CD4-positive, alpha-beta T cell treated with Interleukin-15 for 1 hour (primary cell): ENCODE measurements at places on chromosomes 5 and 9.

- DNase-seq = no peak
Observed at GRCh38 chr5:62371409-62371808, 32.3 kb downstream of the DIMT1 start.

- no peak for DNase-seq
Observed at GRCh38 chr5:96538808-96539250, 105.8 kb upstream of the PCSK1 start.

- no peak for DNase-seq
Observed at GRCh38 chr9:108704156-108704852, 151.5 kb downstream of the ACTL7B start.

DNA sequence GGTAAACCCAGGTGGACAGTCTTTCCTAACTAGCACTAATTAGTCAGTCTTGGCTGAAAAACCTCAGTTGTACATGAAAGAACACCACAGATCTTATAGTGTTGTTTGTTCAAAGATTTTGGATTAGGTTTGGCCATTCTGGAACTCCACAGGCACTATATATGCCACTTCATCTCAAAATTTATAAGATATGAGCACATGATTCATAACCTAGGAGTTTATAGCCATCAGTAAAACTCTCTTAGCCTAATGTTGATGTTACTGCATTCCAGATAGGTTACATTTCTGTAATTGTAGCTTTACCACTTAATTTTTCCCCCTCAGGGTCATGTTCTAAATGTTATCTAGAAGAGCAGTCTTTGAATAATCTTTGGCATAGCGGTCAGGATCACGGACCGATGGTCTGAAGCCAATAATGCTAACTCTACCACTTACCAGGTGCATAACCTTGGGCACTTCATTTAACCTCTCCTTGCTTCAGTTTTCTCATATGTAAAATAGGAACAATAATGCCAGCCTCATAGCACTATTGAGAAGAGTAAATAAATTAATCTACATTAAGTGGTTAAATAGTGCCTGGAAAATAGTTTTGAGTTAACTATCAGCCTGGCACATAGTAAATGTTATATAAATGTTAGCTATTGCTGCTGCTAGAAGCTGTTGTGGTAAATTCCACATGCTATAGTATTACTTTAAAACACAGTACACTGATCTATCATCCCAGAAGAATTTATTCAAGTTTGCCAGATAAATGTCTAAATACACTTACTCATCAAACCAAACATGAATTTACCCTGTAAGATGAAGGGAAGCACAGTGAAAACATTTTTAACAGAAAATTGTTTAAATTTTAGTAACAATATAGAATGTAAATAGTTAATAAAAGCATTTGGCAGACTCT is 743.9 kb downstream of the NR2F1-AS1 start:
- DNase-seq = no peak

- DNase-seq = no peak
Observed at GRCh38 chr9:132142924-132143323, 18.9 kb upstream of the NTNG2 start.

GRCh38 chr9:90340421-90340820 is 302.2 kb downstream of the DIRAS2 start:
- no peak for DNase-seq

- no peak for DNase-seq
Observed at GRCh38 chr5:16391858-16392649, 73.5 kb downstream of the ZNF622 start.

GRCh38 chr5:143701493-143701892 is 110.5 kb upstream of the HMHB1 start:
- DNase-seq = no peak

GRCh38 chr5:91219091-91219802 is 163.9 kb downstream of the ARRDC3 start:
- DNase-seq = peak; percentile 39

DNA sequence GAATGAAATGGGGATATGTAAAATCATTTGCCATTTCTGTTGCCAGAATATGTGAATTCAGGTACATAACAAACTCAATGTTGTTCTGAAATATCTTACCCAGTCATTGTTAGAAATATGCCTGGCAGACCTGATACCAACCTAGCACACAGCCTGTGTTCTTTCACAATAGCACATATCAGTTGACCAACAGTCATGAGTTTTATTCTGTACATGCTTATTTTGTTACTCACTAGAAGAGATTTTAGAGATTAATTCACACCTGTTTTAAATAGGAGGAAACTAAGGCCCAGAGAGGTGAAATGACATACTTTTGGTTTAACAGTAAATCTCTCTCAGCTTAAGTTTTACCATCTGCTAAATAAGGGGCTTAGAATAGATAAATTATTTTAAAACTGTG is 8.4 kb upstream of the PPP1R2B start:
- no peak for DNase-seq

- no peak for DNase-seq
Observed at GRCh38 chr5:151509231-151509630, 61.8 kb downstream of the SLC36A1 start.

DNA sequence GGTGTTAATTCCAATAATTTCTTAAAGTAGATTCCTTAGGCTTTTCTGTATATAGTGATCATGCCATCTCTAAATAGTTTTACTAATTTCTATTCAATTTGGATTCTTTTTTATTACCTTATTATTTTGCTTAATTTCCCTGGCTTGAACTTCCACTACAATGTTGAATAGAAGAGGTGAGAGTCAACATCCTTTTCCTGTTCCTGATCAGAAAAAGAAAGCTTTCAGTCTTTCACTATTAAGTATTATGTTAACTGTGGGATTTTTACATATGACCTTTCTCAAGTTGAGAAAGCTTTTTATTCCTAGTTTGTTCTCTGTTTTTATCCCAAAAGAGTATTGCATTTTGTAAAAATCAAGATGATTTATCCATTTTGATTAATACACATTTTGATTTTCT is 574.5 kb upstream of the TLE4 start:
- DNase-seq = no peak

GRCh38 chr5:139004374-139005307 is 129.5 kb upstream of the LRRTM2 start:
- DNase-seq = no peak

- DNase-seq = no peak
Observed at GRCh38 chr5:5296051-5296450, 126.4 kb upstream of the ICE1 start.

DNA sequence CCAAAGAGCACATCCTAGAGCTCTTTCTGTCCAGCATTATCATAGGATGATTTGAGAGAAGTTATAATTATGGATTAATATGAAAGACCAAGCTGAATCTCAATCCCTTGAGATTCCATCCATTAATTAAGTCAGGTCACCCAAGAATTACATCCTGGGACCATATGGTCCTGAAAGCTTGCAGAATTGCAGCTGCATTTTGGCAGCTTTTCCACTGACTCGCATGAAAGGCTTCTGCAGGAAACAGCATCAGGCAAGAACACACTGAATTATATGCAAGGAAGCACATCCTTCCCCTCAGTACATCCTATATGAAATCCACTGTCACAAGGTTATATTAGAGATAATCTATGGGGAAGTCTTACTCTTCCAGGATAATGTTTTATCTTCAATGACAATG is 109.1 kb upstream of the CTNND2 start:
- no peak for DNase-seq

DNA sequence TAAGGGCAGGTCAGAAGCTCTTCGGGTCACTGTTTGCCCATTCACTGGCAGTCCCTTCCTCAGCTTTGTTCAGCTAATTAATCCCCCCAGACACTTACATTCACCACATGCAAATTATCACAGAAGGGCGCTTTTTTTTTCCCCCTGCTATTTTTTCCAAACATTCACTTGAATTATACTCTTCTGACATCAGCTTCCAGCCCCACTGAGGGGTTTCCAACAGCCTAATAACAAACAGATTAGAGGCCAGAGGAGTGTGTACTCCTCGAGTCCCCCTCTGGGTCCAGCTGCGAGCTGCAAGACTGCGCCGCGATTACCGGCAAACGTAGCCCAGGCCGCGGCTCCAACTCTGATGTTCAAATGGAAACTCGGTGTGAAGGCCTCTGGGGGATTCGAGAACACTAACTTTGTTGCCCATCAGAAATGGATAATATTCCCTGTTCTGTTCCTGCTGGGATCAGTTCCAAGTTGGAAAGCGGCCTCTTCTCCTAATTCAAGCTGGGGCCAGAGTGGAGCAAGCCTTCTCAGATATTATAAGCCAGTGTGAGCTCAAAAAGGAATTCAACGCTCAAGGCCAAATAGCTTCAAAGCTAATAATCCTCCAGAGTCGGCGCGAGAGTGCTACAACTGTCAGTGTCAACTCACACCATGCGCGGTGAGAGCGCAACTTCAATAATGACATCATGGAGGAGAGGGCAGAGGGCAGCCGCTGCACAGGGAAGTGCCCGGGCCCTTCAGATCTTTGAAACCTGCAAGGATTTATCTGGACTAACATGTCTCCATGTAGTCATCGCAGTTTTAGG is 560.8 kb downstream of the BNC2 start:
- no peak for DNase-seq

DNA sequence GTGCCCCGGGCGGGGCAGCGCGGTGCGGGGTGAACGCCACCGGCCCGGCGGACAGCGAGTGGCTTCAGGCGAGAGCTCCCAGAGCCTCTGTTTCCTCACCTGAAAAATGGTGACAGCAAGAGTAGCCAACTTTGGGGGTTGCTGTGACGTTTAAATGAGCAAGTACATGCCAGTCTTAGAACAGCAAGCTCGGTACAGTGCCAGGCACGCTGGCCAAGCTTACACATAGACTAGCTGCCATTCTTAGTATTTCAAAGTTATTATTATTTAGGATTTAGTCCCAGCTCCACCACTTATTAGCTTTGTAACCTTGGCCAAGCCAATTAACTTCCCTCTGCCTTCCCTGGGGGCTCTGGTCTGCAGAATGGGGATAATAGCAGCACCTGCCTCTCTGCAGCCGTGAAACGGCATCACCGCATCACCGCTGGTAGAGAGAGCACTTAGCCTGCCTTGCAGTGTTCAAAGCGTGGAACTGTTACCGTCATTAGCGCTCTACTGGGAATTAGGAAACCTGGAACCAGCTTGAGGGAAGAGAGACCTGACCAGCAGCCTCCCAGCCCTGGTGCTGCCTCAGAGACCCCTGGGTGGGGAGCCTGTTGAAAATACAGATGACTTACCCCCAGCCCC is at the start of gene C9orf50:
C9orf50 (minus strand) TSS at position 433 of the 627 bp plus-strand sequence. CDS start 527 bp downstream, outside the sequence.
- DNase-seq = no peak

DNA sequence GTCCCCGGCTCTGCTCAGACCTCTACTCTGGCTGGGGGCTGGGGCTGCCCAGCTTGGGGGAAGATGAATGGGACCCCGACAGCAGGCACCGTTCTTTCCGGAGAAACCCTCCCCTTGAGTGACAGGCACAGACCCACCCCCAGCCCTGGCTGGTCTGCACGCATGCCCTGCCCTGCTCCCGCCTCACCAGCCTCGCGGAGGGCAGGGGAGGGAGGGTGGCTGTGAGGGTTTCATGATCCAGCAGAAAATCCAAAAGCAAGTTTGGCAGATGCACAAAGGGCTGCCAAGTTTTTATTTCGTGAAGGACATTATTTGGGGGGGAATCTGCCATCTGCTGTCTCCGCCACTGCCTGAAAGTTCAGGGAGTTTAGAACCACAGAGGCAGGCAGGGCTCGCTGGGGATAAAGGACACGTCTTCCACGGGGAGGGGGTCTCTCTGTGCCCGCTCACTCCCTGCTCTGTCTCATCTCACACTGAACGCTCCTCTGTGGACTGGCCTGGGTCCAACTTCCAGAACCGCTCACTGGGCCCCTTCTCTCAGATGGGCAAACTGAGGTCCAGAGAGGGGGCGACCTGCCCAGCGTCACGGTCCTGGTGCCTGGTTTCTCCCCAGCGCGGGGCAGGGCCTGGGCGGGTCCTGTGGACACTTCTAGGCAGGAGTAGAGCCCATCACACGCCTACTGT is 92.9 kb downstream of the RXRA start:
- DNase-seq = no peak

- peak; percentile 22 for DNase-seq
Observed at GRCh38 chr5:173271419-173271818, 36.4 kb upstream of the NKX2-5 start.

GRCh38 chr9:106846857-106847256 is 16.1 kb upstream of the ZNF462 start:
- DNase-seq = no peak

DNA sequence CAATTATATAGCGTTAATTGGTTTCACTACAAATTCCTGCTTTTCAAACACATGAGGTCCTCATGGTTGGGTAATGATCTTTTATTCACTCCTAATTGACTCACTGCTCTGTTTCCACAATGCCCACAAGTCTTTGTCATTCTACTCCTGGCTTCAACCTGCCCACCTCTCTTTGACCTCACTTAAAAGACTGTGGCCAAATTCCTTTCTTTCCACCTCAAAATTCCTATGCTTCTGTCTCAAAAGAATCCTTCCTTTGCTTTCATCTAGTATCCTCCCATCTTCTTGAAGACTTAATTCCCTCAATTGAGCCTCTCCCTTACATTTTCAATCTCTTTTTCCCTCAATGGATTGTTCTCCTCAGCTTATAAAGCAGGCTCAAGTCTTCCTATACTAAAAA is 4.9 kb downstream of the APBA1 start:
- no peak for DNase-seq

GRCh38 chr9:114616684-114617520 is 5.8 kb downstream of the TMEM268 start:
- DNase-seq = peak; percentile 68

GRCh38 chr5:126521130-126521529 is 73.9 kb downstream of the ALDH7A1 start:
- no peak for DNase-seq

- no peak for DNase-seq
Observed at GRCh38 chr5:146425023-146425422, 22.1 kb upstream of the TCERG1 start.

GRCh38 chr5:85069659-85070640 is 685.3 kb upstream of the EDIL3 start:
- no peak for DNase-seq

DNA sequence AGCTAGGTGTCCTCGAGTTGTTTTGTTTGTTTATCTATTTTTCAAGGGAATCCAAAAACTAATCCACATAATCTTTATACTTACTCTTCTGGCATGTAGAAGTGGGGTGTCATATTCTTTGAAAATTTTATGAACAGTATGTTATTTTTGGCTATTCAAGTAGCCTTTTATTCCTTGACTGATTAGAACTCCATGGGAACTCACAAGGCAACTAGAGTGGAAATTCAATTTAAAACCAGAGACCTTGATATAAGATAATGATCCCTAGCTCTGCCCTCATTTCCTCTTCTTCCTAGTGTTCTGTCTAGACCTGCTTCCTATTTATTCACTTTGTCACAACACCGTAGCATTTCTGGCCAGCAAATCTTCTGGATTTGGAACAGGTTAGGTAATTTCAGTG is 1123.7 kb upstream of the C9orf72 start:
- DNase-seq = no peak

- no peak for DNase-seq
Observed at GRCh38 chr9:98259791-98260190, 4.3 kb upstream of the TBC1D2 start.
